ENCODE measurements at places on chromosomes 4 and X.

DNA sequence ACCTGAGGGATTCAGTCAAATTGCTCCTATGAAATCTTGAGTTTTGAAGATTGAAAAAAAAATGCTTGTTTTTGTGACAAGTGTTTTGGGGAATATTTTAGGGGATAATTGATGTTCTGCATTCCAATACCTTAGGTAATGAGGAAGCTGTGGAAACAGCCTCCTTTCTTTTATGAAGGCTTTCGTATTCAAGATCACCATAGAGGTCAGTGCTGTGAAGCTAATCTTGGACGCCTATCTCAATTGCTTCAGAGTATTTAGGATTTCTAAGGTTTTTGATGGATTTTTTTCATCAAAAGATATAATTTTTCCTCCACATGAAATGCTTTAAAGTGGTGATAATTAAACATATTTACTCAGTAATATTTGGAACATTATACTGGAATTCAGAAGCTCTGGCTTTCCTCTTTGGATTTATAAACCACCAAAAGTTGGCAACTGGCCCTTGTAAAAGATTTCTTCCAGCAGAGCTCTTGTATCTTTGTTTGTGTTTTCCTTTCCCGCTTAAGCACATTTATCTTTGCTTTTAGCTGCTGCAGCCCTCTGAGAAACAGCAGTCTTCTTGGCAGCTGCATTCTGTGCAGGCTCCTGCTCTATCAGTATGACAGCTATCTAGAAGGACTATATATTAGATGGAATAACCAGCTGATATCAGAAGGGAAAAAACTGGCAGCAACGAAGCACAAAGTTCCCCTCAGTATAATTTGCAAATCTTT is 63.7 kb downstream of the HMGB2 start:
- peak; percentile 16 for DNase-seq

DNA sequence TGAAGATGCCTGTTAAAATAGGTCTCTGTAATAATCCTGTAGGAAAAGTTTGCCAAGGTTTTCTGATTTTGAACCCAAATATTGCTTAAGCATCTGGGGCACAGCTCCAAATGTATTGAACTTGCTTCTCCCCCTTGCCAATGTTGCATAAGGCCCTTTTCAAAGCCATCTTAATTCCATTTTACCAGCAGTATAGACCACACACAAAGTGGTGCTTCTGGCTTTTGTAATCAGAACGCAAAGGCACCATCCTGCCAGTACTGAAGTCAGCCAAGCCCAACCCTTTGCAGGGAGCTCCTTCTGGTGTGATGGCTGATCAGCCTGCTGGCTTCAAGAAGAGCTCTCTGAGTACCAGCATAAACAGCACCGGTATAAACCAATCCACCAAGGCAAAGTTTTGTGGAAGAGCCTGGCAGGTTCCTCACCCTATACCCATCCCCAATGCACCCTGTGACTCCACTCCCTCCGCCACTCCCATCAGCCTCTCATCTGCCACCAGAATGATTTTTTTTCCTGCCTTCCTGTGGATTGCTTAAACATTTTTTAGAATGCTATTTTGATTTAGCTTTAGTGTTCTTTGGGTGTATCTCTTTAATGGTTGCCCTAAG is 39.2 kb upstream of the USP9X start:
- peak; percentile 70 for DNase-seq

DNA sequence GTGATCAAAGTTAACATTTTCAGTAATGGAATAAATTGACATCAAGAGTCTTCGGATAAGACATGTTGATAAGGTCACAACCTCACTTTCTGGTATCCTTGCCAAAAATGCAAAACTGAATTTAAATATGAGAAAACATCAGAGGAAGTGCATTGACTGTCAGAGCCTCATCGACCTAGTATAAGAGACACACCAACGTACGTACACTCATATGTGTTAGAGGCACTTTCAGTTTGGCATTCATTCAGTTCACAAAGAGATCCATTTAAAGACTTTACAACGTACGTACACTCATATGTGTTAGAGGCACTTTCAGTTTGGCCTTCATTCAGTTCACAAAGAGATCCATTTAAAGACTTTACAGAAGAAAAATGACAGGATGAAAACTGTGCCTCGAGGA is 280.3 kb downstream of the INPP4B start:
- DNase-seq, result no peak

DNA sequence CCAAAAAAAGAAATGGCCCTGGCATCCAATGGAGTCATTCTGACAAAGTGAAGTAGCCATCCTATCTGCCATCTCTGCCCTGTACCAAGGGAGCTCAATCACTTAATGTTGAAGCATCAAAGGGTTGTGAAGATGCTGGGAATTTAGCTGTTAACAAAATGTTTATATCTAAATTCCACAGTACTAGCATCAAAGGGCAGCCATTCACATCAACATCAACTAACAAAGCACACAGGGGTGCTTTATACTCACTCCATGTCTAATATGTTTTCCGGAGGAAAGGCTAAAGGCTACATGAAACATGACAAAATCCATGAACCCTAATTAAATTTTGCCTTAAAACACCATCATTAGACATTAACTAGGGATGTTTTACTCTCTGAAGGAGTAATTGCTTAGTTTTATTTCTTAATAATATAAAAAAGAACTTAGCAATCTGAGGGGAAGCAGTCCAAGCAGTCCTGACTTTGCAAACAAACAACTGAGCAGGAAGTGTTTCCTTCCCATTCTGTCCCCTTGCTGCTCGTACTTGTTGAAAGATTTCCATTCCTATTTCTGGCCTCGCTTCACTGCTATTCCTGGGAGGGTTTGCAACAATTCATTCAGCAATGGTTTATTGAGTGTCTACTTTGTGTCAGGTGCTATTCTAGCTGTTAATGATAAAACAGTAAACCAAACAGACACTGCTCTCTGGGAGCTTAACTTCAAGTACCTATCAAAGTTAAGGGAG is 208.6 kb upstream of the SLC7A11 start:
- DNase-seq, result no peak

GRCh38 chr4:145937971-145938611 is 532 bp downstream of the ZNF827 start:
- DNase-seq, result peak; percentile 16

GRCh38 chr4:7924570-7924969 is 15.1 kb downstream of the AFAP1 start:
- no peak for DNase-seq

DNA sequence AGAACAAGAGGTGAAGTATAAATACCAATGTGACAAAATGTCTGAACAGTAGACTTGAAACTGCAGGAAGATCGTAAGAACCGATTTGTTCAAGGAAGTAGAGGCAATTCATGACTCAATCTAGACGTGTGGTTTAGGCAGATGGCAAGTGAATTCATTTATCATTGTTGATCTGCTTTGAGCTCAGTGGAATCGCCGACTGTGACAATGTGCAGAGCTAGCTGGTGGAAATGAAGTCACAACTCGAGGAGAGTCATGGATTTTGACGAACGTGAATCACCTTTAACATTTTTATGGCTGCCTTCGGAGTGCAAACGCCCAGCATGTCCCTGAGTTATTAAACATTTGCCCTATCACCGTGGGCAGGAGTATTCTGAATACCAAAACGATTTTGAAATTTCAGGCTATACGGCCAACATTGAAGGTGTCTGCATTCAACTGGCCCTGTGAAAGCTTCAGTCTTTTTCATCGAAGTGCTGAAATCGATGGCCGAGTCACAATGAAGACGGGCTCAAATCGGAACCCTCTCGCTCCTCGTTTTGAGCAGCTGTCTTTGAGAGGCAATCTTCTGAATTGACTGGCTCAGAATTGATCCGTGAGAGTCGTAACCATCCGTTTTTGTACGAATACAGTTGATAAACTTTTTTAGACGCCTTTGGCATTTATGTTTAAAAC is 689 bp upstream of the OGT start:
- no peak for DNase-seq

DNA sequence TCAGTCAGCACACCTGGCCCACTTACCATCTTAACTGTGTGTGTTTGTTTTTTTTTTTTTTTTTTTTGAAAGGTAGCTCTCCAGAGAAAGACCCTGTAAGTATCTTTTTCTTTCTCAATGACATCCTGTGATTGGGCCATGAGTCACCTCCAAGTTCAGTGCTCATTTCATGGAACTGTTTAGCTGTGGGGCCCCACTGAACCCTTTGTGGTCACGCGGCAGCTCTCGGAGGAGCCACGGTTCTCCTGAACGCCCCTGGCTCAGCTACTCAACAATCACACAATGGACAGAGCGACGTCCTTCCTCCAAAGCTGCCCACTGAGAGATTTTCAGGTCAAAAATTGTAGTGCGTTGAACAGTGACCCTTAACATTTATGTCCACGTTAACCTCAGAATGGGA is 14.2 kb upstream of the IL3RA start:
- no peak for DNase-seq

DNA sequence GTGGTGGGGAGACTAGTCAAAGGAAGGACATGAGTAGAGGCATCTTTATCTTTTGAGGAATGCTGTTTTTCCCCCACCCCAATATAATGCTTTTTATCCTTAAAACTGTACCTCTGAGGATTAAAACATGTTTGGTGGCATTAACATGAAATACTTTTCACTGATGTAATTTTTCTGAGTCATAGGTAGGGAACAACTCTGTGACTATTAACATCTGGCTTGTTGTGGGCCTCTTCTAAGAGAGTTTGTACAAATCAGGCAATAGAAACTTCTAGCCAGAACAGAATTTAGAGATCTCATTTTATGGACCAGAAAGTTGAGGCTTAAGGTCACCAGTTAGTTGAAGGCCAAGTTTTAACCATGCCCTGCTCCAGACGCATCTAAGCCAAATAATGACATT is 207.6 kb downstream of the SOX3 start:
- DNase-seq, result no peak

- no peak for DNase-seq
Measured at GRCh38 chr4:158863296-158863695, 94.5 kb downstream of the FNIP2 start.

- DNase-seq, result no peak
Measured at GRCh38 chrX:13270360-13270759, 49.5 kb downstream of the ATXN3L start.

Measured in NCI-H446 (cell line).